ENCODE measurements at places on chromosomes 11 and 22.

DNA sequence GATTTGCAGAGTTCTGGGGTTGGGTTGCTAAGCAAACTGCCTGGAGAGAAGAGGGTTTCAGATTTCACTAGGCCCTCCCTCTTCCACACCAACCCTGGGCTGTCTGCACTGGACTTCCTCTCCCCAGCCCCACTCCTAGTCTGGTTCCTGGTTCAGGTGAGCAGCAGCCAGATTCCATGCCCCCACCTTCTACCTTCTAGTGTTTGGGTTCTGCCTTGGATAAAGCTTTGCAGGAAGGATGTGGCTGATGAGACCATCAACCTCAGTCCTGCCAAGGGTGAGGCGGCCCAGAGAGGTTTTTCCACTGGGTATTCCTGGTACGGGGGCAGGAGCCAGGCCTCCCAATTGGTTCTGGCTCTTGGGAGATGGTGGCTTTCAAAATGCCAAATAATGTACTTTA lies 68.3 kb downstream of the BCR start:
- no peak for DNase-seq

DNA sequence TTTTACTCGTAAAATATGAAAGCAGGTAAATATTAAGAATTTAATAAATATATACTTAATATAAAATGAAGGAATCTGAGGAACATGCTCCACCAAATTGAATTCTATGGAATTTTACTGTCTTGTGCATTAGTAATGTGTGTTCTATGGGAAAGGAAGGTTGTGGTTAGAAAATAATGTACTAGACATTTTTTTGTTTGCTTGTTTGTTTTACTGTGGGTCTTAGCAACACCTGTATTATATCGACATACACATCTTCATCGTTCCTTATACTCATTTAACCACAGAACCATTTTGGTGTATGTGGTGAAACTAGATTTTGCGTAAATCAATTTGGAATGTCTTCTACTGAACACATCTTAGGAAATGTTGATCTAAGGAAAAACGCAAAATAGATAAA lies 114.1 kb upstream of the MTMR2 start:
- DNase-seq, result no peak

DNA sequence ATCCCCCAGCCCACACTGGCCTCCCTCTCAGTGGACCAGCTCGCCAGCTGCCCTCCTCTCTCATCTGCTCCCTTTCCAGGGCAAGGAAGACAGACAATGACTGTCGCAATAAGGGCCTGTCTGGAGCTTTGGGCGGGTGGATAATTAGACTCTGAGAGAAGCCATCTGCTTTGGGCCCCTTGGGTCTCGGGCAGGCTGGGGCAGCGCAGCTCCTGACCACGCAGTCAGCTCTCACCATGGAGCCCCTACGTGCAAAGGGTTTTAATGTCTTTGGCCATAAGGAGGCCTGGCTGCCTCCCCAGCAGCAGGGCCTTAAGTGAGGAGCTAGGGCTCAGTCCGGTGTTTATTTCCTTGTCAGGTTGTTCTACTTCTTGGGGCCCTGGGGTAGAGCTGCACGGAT lies 153.9 kb downstream of the CHST1 start:
- no peak for DNase-seq

- no peak for DNase-seq
These were observed 2.9 kb upstream of the HMBS start for GRCh38 chr11:119081682-119082260.

DNA sequence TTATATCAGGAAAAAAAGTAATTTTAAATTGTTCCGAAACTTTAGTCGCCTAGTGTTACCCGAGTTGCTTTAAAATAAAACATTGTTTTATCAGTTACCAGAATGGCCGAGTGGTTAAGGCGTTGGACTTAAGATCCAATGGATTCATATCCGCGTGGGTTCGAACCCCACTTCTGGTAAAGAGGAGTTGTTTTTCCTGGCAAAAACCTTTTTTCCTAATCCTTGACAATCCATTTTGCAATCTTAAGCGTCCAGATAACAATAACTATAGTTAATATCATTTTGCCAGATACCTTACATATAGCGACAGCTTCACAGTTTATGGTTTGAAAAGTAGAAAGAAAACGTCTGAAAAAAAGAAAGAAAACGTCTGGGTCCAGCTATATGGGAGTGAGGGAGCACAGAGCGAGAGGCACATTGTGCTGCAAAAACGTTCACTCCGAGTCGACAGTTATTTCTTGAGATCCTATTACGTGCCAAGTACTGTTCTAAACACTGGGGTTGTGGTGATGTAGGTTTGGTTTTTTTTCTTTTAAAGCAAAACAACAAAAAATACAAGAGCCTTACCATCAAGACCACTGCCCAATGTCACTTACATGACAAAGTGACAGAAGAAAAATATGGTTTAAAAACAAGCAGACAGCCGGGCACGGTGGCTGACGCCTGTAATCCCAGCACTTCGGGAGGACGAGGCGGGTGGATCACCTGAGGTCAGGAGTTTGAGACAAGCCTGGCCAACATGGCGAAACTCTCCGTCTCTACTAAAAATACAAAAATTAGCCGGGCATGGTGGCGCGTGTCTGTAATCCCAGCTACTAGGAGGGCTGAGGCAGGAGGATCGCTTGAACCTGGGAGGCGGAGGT lies 40.6 kb downstream of the OR4D9 start:
- peak; percentile 66 for DNase-seq

- DNase-seq, result no peak
These were observed 553.6 kb downstream of the NTM start for GRCh38 chr11:131924001-131924400.

DNA sequence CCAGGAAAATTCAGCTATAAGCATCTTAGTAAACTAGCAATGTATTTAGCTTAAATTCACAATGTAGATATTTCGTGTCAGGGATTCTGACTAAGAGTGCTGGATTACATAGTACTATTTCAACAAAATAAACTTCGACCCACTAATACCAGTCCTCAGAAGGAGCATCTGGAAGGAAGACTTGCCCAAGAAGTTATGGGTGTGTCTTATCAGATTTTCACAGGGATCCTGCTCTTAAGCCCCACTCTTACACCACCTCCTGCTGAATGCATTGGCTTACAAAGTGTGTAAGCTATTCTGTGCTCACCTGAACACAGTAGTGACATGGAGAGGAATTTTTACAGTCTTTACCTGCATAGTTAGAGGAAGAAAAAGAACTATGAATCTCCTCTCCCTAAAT lies 35.4 kb upstream of the ANO5 start:
- no peak for DNase-seq

DNA sequence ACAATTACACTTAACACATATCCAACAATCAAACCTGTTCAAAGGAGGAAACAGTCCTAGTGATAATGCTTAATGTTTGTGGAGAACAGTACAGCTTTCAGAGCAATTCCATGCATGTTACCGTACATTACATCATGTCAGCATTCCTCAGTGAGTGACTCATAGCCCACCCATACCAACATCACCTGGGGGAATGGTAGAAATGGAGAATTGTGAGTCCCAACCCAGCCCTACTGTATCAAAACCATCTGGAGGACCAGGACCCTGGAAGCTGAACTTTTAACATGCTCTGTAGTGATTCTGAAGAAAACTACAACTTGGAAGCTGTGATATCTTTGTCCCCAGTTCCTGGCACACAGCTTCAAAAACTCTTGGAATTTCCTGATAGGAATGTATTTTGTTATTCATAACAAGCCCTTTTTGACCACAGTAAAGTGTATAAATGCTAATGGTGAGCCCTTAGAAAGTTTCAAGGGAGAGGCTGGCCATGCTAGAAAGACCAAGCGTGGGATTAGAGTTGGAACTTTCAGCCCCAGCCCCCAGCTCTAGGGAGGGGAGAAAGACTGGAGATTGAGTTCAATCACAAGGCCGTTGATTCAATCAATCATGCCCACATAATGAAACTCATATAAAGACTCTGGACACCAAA lies 301.1 kb downstream of the BUD13 start:
- DNase-seq, result no peak

DNA sequence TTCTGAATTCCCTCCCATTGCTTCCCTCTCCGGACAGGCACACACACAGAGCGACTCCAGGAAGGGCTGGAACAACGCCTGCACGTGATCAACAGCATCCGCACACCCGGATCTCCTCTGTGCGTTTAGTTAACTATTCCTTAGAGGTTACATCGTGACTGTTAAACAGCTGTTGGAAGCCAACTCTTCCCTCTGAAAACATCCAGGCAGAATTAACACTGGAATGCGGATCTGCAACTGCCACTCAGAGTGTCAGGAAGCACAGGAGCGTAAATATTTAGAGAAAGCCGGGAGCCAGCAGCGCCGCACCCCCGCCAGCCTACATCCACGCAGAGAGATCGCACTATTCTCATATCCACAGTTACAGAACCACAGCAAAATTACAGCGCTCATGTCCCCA lies 46.2 kb downstream of the SHANK2 start:
- DNase-seq, result no peak

DNA sequence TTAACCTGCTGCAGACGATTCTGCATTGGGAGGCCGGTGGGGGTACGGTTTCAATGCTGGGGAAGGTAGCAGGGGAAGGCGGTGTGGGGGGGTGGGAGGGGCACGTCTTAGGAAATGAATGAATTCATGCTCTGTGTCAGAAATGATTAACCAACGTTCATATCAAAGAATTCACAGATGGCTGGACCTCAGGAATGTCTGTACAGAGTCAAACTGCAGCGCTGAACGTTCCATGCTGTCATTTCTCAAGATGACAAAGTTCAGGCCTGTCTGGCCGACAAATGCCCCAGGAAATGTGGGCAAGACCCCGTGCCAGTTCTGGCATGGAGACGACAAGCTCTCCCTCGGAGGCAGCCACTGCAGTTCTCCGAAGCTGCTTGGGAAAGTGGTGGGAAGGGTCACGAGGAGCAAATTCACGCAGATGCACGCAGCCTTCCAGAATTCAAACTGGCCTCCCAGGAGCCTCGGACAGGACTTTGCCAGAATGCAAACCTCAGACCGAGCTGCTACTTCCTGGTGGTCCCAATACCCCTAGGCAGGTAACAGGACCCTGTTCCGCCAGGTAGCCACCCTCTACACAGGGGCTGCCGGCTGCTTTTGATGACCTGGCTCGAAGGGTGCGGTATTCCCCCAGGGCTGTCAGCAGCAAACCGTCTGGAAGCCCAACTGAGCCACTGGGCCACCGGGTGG lies 81.5 kb downstream of the TRMU start:
- DNase-seq, result no peak

GRCh38 chr22:44586351-44586990 lies 88.4 kb upstream of the RTL6 start:
- no peak for DNase-seq

DNA sequence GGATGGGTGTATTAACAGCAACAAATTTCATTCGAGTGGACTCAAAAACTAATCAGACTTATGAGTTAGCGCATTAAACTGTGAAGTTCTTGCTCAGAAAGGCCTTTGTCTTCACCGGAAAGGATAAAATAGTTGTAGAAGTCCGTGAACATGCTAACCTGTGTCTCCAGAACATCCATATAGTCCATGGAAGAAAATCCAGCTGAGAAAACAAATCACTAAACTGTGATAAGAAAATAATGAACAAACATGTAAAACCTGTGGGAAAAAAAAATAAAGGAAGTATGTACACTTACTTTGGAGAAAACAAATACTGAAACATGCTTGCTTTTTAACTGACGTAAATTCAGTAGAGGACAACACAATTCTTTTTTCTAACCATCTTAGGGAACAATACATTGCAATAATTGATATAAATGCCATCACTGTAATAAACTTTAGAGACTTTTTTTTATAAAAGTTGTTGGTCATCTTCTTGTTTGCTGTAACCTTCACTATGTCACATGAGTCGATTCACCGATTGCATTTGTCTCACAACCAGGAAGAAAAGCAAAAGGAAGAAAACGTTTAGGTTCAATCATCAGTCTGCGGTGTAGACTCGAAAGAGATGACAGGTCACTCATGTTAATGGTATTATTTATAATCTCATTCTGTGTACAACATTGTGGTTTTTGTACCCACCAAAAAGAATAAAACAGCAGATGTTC lies 41.9 kb downstream of the MSANTD4 start:
- no peak for DNase-seq

GRCh38 chr11:13338427-13339069 lies 61.0 kb downstream of the BMAL1 start:
- DNase-seq, result no peak

DNA sequence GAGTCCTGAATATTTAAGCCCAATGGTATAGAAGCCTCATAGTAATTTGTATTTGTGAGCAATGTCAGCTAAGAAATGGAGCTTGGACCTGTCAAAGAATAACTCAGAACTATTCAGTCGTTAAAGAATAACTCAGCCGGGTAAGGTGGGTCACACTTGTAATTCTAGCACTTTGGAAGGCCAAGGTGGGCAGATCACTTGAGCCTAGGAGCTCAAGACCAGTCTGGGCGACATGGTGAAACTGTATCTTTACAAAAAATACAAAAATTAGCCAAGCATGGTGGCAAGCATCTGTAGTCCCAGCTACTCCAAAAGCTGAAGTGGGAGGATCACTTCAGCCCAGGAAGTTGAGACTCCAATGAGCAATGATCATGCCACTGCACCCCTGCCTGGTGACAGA lies 1526.5 kb downstream of the LRRC4C start:
- no peak for DNase-seq

GRCh38 chr11:79482800-79483199 lies 42.0 kb upstream of the TENM4 start:
- no peak for DNase-seq

DNA sequence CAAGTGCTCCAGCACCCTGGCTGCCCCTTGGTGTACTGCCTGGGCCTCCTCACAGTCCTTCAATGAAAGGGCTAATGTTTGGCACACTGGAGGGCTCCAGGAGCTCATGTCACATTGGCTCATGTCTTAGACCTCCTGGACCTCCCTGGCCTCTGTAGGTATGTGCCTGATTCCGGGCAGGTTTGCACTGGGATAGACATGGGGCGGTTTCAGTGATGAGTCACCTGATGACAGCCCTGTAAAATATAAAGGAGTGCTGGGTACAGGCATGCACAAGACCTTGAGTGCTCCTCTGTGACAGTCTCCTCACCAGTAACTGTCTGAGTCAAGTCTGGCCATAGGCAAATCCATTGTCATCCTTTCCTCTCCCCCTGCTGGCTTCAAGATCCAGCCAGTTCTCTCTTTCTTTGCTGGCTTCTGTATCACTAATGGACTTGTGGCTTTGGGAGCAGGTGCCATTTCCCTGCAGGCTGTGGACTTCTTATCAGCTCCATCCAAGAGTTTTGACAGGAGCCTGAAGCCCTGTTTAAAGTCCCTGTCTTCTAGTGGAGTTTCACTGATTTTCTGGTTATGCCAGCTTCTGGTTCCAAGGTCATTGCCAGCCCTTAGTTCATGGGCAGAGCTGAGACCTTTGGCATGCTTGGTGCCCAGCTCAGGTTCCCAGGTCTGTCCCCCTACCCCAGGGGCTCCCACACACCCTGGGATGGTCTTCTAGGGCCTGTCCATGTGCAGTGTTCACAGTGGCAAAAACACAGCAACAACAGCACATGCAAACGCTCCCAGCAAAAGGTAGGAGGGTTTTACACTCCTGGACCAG lies 22.7 kb upstream of the P2RY2 start:
- DNase-seq, result no peak

- peak; percentile 17 for DNase-seq
These were observed 3.1 kb downstream of the ASRGL1 start for GRCh38 chr11:62340269-62340901.

GRCh38 chr11:101034076-101034475 lies 95.5 kb downstream of the PGR start:
- DNase-seq, result peak; percentile 72

GRCh38 chr11:27039873-27040272 lies 742 bp upstream of the BBOX1 start:
- no peak for DNase-seq

- DNase-seq, result no peak
These were observed at the start of gene TSKU for GRCh38 chr11:76783294-76783895. TSS of gene TSKU (plus strand) at chr11:76783356. CDS start at chr11:76795617, 12,261 bp downstream.

- DNase-seq, result no peak
These were observed 94.4 kb downstream of the SCN3B start for GRCh38 chr11:123560006-123560405.

All from smooth muscle cell of the brain vasculature (primary cell).